ENCODE measurements at places on chromosomes 5 and 9. TPM values are rescaled to one million over a fixed set of nuclear protein-coding genes. Genes with fewer than 3 reads are reported as not detected.

DNA sequence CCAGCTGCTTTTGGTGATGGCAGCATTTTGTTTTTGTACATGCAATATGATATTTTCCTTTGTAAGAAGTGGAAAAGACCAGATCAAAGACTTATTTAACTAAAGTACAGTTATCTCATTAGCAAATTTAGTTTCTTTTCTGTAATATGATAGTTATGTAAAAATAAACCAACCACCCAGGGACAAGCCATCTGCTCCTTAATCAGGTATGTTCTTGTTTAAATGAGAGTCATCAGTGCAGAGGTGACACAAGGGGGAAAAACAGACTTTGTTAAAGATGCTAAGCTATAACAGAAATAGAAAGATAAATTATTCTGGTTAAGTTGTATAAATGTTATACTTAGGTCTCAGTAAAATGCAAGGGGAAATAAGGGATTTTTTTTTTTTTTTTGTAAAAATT is 805.7 kb upstream of the SEMA6A start:
- H3K4me3 ChIP-seq: no peak overlapping the region
- no peaks in the 10 kb centered on the region for H3K36me3 ChIP-seq
- no peaks in the 10 kb centered on the region for H3K4me1 ChIP-seq
- no peak overlapping the region for H3K27ac ChIP-seq
- no peaks in the 10 kb centered on the region for H3K27me3 ChIP-seq

Gene PPIC
- total RNA-seq: 9.6 TPM

DNA sequence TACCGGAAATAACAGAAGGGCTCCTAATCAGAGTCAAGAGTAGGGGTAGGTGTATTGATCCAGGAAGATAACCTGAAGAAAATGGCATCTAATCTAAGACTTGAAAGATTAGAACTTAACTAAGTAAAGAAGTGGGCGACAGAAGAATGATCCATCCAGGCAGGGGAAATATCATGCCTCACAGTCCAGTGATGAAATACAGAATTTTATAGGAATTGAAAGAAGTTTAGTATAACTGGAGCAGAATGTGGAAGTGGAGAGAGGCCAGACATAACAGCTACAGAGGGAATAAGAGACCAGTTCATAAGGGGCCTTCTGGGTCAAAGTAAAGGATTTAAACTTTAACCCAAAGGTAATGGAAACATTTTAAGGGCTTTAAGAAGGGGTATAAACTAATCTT is 42.2 kb downstream of the ERP44 start:
- no peak overlapping the region for H3K27ac ChIP-seq
- DNase-seq: no peak
- H3K27me3 ChIP-seq: no peaks in the 10 kb centered on the region
- no peak overlapping the region for H3K4me3 ChIP-seq
- no peaks in the 10 kb centered on the region for H3K36me3 ChIP-seq
- no peaks in the 10 kb centered on the region for H3K4me1 ChIP-seq

Gene GHR
- 12.9 TPM for total RNA-seq

DNA sequence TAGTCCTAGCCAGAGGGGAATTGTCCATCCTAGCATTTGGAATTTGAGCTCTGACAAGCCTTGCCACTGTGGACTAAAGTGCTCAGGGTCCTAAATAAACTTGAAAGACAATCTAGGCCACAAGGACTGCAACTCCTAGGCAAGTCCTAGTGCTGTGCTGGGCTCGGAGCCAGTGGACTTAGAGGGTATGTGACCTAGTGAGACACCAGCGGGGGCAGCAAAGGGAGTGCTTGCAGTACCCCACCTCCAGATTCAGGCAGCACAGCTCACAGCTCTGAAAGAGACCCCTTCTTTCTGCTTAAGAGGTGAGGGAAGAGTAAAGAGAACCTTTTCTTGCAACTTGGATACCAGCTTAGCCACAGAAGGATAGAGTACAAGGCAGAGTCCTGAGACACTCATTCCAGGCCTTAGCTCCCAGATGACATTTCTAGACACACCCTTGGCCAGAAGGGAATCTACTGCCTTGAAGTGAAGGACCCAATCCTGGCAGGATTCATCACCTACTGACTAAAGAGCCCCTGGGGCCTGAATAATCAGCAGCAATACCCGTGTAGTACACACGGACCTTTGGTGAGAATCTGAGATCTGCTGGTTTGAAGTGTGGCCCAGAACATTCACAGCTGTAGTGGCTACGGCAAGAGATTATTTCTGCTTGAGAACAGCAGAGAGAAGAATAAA is 164.6 kb downstream of the CCDC171 start:
- no peak for DNase-seq
- no peak overlapping the region for H3K27ac ChIP-seq
- H3K27me3 ChIP-seq: no peaks in the 10 kb centered on the region
- no peaks in the 10 kb centered on the region for H3K4me1 ChIP-seq

GRCh38 chr9:75964427-75964826 is 74.0 kb downstream of the PCSK5 start:
- no peak overlapping the region for H3K4me3 ChIP-seq
- no peak for DNase-seq

DNA sequence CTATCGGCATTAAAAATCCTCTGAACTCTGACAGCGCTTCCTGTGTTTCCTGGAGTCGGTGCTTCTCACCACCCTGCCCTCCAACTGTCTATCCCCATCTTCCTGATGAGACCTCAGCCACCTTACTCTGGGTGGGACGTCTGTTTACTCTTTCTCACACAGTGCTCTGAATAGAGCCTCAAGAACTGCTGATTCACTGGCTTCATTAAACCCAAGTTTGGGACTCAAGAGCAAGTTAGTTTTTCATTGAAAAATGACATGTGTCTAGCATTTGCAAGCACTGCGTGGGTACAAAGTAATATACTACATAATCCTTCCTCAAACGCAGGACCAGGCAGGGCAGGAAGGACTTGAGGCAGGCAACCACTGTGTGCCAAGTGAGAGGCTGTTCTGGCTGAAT is 49.5 kb downstream of the DAP start:
- no peaks in the 10 kb centered on the region for H3K27me3 ChIP-seq
- no peak for DNase-seq
- peak overlapping the region; percentile 75 for H3K27ac ChIP-seq
- H3K4me1 ChIP-seq: peaks cover 53% of the 10 kb centered on the region

GRCh38 chr5:84729326-84729725 is 344.6 kb upstream of the EDIL3 start:
- no peaks in the 10 kb centered on the region for H3K27me3 ChIP-seq
- DNase-seq: no peak
- no peaks in the 10 kb centered on the region for H3K4me1 ChIP-seq
- no peak overlapping the region for H3K27ac ChIP-seq
- H3K4me3 ChIP-seq: no peak overlapping the region

- H3K36me3 ChIP-seq: peaks cover 19% of the 10 kb centered on the region
- peak overlapping the region; percentile 59 for H3K4me3 ChIP-seq
- H3K4me1 ChIP-seq: peaks cover 29% of the 10 kb centered on the region
Observed at GRCh38 chr5:178152491-178153444, 917 bp downstream of the NHP2 start.

DNA sequence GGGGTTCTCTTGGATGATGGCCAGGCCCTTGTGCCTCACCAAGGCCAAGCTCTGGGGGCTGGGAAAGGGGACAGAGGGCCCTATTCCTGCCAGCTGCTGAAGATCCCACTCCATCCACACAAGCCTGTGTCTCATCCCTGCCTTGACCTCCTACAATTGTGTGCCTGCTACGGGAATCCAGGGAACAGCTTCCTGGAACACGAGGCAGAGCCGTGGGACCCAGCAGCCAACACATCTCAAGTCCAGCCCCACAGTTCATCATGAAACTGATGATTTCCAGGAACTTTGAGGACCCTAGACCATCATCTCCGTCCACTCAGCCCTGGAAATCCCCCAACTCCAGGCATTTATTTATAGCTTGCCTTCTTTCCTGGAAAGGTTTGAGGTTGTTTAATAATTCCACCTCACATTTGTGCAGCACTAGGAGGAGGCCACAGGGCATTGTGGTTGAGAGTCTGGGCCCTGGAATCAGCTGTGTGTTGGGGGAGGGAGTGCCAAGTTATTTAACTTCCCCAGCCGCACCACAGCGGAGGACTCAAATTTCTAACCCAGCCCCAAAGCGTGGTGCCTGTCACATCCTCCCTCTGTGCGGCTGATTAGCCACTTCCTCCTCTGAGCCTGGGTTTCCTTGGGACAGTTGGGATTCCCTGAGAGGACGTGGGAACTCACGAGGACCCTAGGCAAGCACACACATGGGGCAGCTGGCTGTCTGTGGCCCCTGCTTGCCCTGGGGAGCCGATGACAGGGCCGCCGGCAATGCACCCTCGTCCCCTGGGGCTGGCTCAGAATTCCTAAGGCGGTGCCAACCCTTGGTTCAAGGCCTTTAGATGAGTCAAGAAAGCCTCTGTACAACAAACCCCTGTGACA is 58.2 kb upstream of the GGTA1 start:
- peaks cover 24% of the 10 kb centered on the region for H3K4me1 ChIP-seq
- H3K27me3 ChIP-seq: no peaks in the 10 kb centered on the region
- no peak overlapping the region for H3K4me3 ChIP-seq
- no peaks in the 10 kb centered on the region for H3K36me3 ChIP-seq

Gene TUSC1
- total RNA-seq: 24.4 TPM

GRCh38 chr5:64269164-64269563 is 103.5 kb downstream of the RNF180 start:
- H3K27me3 ChIP-seq: no peaks in the 10 kb centered on the region
- no peak overlapping the region for H3K4me3 ChIP-seq
- no peaks in the 10 kb centered on the region for H3K36me3 ChIP-seq

Gene GABRA6
- total RNA-seq: not detected

Gene TNC
- 1.6 TPM for total RNA-seq

Gene SLC25A2
- total RNA-seq: not detected

GRCh38 chr5:109725135-109725534 is 35.4 kb downstream of the MAN2A1 start:
- no peaks in the 10 kb centered on the region for H3K36me3 ChIP-seq
- no peak overlapping the region for H3K27ac ChIP-seq
- DNase-seq: peak; percentile 19

GRCh38 chr5:154384480-154385235 is 61.1 kb upstream of the SAP30L start:
- no peaks in the 10 kb centered on the region for H3K27me3 ChIP-seq
- no peak overlapping the region for H3K4me3 ChIP-seq
- DNase-seq: no peak
- H3K27ac ChIP-seq: no peak overlapping the region
- H3K4me1 ChIP-seq: peaks cover 12% of the 10 kb centered on the region
- H3K36me3 ChIP-seq: no peaks in the 10 kb centered on the region

DNA sequence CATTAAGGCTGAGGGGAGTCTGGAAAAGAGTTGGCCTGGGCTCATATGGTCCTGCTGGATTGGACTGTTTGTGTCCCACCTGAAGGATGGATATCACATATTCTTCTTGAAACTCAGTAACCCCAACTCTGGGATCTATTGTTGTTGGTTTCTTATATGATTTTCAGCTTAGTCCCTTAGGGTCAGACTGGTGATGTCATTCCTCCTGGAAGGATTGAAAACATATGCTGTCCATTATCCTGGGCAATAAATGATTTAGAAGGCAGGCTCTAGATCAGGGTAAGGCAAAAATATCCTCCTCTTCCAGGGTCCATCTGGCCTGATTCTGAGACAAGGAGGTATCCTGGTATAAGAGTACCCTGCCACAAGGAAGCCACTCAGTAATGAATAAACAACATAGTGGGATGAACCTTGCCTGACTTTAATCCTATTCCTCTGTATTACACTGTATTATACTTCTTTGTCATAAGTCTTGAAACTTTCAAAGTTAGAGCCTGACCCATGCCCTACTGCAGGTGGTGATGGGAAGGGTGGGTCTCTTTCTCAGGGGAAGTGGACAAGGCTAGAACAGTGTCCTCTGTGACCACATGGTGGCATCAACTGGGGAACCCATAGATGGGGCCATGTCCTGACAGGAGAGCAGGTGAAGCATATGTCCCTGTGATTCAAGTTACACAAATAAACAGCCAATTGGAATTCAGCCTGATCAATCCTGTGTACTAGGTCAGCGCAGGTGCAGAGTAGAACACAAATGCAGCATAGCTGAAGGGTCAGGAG is 454.4 kb upstream of the TRPC7 start:
- H3K27ac ChIP-seq: no peak overlapping the region
- DNase-seq: no peak
- H3K4me3 ChIP-seq: no peak overlapping the region
- H3K36me3 ChIP-seq: no peaks in the 10 kb centered on the region

Gene SLC31A2
- 16.3 TPM for total RNA-seq

GRCh38 chr5:179400020-179400419 is 54.8 kb upstream of the ADAMTS2 start:
- H3K36me3 ChIP-seq: no peaks in the 10 kb centered on the region
- no peak for DNase-seq
- no peaks in the 10 kb centered on the region for H3K4me1 ChIP-seq
- no peak overlapping the region for H3K27ac ChIP-seq
- H3K4me3 ChIP-seq: no peak overlapping the region
- no peaks in the 10 kb centered on the region for H3K27me3 ChIP-seq

GRCh38 chr9:37926737-37927118 is 22.8 kb upstream of the SLC25A51 start:
- no peak for DNase-seq
- no peaks in the 10 kb centered on the region for H3K36me3 ChIP-seq
- no peaks in the 10 kb centered on the region for H3K27me3 ChIP-seq
- no peak overlapping the region for H3K27ac ChIP-seq

DNA sequence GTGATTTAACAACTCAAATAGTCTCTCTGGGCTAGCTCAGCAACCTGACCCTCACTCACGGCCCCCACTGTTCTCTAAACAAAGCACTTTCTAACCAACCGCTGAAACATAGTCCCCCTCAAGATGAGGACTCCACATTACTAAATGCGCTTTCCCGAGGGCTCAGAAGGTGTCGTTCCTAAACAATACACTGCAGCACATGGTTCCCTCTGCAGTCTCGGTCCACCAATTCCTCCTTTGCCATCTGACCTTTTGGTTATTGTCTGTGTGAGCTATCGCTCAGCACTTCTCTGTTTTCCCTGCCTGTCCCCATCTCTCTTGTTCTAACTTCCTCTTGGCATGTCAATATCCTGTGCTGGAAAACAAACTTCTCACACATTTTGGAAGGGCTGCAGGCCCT is 7.2 kb downstream of the EPB41L4A start:
- no peak overlapping the region for H3K4me3 ChIP-seq
- H3K27ac ChIP-seq: no peak overlapping the region
- no peak for DNase-seq
- H3K4me1 ChIP-seq: peaks cover 11% of the 10 kb centered on the region
- no peaks in the 10 kb centered on the region for H3K36me3 ChIP-seq

- no peaks in the 10 kb centered on the region for H3K4me1 ChIP-seq
- H3K4me3 ChIP-seq: no peak within 1 kb of the TSS
- no peaks in the 10 kb centered on the region for H3K27me3 ChIP-seq
- H3K27ac ChIP-seq: no peak within 1 kb of the TSS
Observed at GRCh38 chr5:35938568-35939227, at the start of gene CAPSL. TSS of gene CAPSL (minus strand) at chr5:35938622. CDS start at chr5:35921120, 17,502 bp downstream.

- H3K27me3 ChIP-seq: no peaks in the 10 kb centered on the region
- H3K36me3 ChIP-seq: no peaks in the 10 kb centered on the region
- H3K4me1 ChIP-seq: peaks cover 12% of the 10 kb centered on the region
- peak; percentile 81 for DNase-seq
- peak overlapping the region; percentile 69 for H3K27ac ChIP-seq
Observed at GRCh38 chr5:160938532-160938931, 86.5 kb upstream of the ATP10B start.

- no peaks in the 10 kb centered on the region for H3K27me3 ChIP-seq
- no peak within 1 kb of the TSS for H3K27ac ChIP-seq
- DNase-seq: peak; percentile 90
Observed at GRCh38 chr5:93582677-93583438, at the start of gene NR2F1. TSS of gene NR2F1 (plus strand) at chr5:93583222. CDS start at chr5:93585024, 1,802 bp downstream.

GRCh38 chr5:168030912-168031311 is 260.5 kb upstream of the WWC1 start:
- no peaks in the 10 kb centered on the region for H3K36me3 ChIP-seq
- H3K27ac ChIP-seq: no peak overlapping the region
- no peaks in the 10 kb centered on the region for H3K27me3 ChIP-seq
- DNase-seq: no peak
- H3K4me1 ChIP-seq: no peaks in the 10 kb centered on the region

Gene ROPN1L
- total RNA-seq: 4.3 TPM

Gene STC2
- total RNA-seq: 35.0 TPM

Data from body of pancreas (tissue), 4 donors.